Stimulated activated CD8-positive, alpha-beta memory T cell treated with anti-CD3 and anti-CD28 coated beads, Interleukin-15, amount 100 ng/mL, for 1 hour (primary cell): ENCODE measurements at places on chromosomes 1 and 21.

DNA sequence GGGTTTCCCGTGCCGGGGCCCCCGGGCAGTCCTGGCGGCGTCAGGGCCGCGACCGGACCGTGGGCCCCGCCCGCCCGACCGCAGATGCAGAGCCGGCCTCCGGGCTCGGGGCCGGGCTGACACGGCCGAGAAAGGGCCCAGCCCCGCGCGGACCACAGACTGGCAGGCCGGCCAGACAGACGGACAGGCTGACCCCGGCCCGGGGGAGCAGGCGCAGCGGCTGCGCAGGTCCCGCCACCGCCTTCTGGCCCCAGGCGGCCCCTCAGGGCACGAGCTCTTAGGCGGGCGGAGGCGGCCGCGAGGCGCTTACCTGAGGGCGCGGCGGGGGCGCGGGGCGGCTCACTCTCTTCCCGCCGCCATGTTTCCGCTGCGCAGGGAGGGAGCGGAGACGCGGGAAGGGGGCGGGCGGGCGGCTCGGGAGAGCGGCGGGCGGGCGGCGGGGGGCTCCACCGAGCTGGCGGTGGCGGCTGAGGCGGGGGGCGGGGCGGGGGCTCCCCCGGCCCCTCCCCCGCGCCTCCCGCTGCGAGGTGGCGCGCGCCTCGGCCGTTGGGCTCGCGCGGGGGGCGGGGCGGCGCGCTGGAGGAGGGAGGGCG lies at the start of gene SCMH1:
Gene SCMH1, minus strand, starts transcription at position 558 of the 593 bp plus-strand sequence. CDS start 56,173 bp downstream, outside the sequence.
- peak; percentile 15 for DNase-seq

- DNase-seq, result no peak
Observed at GRCh38 chr1:156492591-156493080, 7.9 kb downstream of the MEF2D start.

- DNase-seq, result no peak
Observed at GRCh38 chr1:33517596-33518250, 45.3 kb downstream of the ZSCAN20 start.

DNA sequence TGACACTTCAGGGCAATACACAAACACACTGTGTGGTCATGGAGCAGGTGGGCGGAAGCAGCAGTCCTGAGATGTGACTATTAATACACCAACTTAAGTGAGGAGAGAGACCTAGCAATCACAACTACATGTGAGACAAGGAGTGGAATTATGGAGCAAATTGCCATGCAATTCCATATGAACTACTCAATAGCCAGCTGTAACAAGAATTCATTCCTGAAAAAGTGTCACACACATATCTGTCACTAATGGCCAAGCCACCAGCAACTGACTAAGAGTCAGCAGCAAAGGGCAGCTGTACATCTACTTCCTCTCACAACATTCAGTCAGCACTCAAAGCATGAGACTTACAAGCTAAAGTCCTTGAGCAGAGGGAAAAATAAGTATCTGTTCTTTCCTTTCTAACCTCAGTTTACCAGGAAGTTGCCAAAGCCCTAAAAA lies 46.2 kb downstream of the GPR3 start:
- DNase-seq, result no peak

GRCh38 chr1:19762175-19762779 lies 37.4 kb downstream of the TMCO4 start:
- no peak for DNase-seq

DNA sequence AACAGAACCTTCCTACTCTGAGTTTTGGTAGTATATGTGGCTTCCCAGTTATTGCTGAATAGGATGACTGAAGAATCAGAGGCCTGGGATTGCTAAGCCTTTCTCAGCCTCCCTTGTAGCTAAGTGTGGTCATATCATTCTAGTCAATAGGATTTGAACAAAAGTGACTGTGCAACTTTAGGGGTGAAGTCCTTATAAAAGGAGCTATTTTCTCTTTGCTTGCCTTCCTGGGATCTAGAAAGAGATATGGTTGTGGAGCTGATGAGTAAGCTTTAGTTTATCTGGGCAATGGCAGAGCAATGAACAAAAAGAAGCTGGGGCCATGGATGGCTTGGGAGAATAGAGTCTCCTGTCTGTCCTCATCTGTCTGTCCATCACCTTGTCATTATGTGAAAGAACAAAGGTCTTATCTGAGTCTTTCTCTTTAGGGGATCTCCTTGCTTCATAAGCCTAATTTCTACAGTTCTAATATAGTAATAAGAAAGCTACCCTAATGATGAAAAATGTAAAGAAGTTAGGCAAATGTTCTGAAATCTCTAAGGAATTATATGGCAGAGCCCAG lies 91.5 kb downstream of the TENT5C start:
- no peak for DNase-seq

DNA sequence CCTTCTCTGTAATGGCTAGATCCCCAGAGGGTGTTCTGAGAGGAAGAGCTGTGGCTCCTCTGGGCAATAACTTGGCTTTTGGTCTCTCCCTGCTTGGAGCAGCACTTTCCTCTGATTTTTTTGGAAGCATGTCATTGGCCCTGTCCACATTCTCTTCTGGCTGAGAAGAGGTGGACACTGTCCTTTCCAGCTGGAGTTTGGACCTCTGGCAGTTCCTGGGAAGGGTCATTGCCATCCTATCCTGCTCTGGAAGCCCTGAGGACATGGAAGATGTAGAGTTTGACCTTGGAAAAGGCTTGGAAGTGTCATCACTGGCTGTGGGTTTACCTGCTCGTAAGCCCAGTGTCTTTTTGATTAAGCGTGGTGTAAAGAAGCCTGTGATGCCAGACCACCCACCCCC lies 26.8 kb downstream of the TOR3A start:
- no peak for DNase-seq

DNA sequence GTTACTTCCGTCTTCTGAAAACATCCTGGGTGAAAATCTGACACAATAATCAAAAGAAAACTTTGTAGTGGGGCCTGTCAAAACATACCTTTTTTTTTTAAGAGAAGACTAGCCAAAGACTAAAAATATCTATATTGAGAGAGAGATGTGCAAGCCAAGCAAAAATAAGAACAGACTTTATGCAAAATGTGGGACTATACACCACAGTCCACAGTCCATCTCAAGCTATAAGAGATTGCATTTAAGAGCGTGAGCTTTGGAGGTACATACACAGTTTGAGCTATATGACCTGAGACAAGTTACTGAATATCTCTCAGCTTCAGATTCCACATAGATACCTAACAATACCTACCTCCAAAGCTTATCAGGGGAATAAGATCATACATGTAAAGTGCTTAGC lies 64.9 kb upstream of the DYNLT5 start:
- DNase-seq, result no peak

DNA sequence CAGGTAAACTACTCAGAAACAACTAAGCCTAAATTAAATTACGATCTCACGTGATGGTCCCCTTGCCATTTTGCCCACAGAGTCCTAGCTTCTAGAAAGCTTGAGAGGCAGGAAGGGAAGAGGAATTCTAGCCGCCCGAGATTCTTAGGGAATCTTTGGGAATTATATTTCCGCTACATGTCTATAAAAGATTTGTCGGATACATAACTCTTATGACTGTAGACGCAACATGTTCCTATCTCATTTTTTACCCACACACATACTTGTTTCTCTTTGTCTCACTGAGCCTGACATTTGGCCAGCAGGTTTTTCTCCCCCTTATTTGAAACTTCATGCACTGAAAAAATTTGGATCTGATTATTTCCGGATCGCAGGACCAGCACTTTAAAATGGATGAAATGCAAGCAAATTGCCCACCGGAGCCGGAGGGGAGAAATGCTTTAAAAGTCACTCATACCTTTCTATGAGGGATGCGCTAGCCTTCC lies 5.5 kb downstream of the GLIS1 start:
- no peak for DNase-seq

- no peak for DNase-seq
Observed at GRCh38 chr1:3987669-3988235, 87.7 kb upstream of the C1orf174 start.

- no peak for DNase-seq
Observed at GRCh38 chr1:41615981-41616380, 131.5 kb upstream of the EDN2 start.

DNA sequence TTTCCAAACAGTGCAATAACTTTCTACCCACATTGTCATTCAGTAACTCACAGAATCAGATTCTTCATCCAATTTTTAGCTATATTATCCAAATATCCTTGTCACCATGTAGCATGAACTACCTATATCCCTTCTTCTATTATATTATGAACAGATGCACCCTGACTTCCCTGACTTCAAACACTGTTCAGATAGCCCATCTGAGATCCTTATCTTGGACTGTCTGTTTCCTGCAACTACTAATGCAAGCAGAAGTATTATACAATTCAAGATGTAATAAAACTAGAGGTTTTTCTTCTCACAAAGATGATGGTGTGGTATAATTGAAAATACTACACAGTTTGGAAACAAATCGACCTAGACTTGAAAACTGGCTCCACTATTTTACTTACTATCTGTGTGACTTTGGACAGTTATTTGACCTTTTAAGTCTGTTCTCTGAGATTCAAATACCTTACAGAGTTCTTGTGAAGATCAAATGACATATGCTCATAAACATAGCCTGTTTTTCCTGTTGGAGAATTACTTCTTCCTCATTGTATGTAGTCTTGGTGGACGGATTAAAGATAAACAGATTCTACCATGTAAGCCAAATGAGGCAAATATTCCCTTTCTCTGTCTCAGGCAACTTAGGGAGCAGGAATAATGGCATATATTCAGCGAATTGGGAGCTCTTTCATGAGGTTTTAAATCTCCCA lies 407.9 kb upstream of the ZRANB2 start:
- no peak for DNase-seq

GRCh38 chr1:11802973-11803885 lies 2.5 kb downstream of the MTHFR start:
- peak; percentile 54 for DNase-seq

DNA sequence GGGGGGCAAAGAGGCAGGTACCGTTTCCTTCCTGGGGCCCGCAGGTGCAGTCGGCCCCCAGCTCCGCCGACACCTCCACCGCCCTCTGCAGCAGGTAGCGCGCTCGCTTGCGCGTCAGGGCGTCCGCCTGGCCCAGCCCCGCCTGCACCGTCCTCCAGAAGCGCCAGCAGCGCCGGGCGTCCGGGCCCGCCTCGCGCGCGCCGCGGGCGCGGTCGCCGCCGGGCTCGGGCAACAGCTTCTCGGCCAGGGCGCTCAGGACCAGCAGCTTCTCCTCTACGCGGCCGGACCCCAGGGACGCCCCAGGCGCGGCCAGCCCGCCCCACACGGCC lies 863 bp downstream of the TARBP1 start:
- peak; percentile 47 for DNase-seq

GRCh38 chr21:33968080-33968994 lies 52.7 kb upstream of the ATP5PO start:
- no peak for DNase-seq

DNA sequence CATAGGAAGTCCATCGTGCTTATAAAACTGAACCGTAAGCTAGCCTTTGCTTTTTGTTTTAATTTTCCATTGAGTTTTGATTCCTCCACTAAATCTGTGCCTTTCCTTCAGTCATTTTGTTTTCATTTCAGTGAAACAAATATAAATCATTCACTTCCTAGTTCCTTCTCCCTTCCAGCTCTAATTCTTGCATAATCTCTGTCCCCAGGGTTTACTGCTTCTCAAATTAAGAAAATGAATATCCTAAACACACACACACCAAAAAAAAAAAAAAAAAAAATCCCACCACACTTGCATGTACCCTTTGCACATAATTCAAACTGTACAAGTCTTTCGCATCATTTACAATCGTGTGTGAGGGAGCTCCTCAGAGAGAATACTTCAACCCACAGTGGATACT lies 6.8 kb downstream of the KCNH1 start:
- no peak for DNase-seq

DNA sequence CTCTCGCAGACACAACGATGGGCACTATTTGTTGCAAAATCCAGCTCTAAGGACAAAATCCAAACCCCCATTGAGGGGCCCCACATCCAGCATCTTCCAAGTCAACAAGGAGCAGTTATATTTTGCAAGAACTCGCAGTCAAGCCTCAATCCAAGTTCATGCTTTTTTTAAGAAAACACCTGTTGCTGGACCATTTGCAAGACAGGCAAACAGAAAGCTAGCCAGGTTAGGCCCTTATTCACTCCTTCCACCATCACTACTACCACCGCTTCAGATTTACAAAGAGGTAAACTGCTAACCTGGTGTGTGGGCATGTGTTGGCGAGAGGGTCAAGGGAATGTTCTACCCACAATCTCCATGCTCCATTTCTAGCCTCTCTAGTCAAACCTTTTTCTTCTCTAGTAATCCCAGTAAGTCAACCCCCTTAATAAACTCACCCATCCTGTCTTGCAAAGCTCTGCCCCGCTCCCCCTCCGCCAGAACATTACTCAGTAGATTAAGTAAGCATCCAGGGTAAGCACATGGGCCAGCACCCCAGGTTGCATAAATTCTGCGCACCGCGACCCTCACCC lies 703 bp downstream of the ERI3 start:
- no peak for DNase-seq

- DNase-seq, result no peak
Observed at GRCh38 chr1:247316590-247317197, 15.0 kb downstream of the ZNF496 start.
